ENCODE measurements at places on chromosomes 7 and 10. TPM values are rescaled to one million over a fixed set of nuclear protein-coding genes. Genes with fewer than 3 reads are reported as not detected.

DNA sequence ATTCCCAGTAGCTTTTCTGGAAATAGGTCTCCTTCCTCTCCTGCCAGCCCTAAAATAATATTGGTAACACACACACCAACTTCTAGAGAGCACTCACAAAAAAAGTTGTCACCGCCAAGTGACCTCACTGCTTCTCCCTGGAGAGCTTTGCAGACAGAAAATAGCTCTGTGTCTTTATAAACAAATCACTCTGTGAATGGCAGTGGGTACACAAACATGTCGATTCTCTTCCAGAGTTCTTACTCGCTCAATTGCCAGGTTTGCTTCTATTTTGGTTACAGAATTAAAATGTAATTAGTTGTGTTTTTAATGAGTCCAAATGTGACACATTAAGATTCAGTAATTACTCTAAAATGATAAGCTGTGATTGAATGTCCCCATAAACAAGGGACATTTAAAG lies 649.2 kb upstream of the C7orf33 start:
- H3K27me3 ChIP-seq: no peaks in the 10 kb centered on the region
- no peak overlapping the region for H3K4me3 ChIP-seq
- no peak overlapping the region for H3K27ac ChIP-seq
- no peak for DNase-seq
- H3K36me3 ChIP-seq: no peaks in the 10 kb centered on the region
- H3K4me1 ChIP-seq: no peaks in the 10 kb centered on the region

GRCh38 chr7:49579408-49579807 lies 194.0 kb upstream of the VWC2 start:
- no peaks in the 10 kb centered on the region for H3K36me3 ChIP-seq
- H3K4me3 ChIP-seq: no peak overlapping the region
- no peaks in the 10 kb centered on the region for H3K27me3 ChIP-seq
- no peak overlapping the region for H3K27ac ChIP-seq
- H3K4me1 ChIP-seq: no peaks in the 10 kb centered on the region
- DNase-seq: no peak

GRCh38 chr10:34121781-34122622 lies 693.1 kb downstream of the PARD3 start:
- peaks cover 26% of the 10 kb centered on the region for H3K36me3 ChIP-seq
- H3K4me1 ChIP-seq: no peaks in the 10 kb centered on the region
- no peaks in the 10 kb centered on the region for H3K27me3 ChIP-seq
- H3K27ac ChIP-seq: no peak overlapping the region

GRCh38 chr7:55641811-55642210 lies 69.5 kb upstream of the VOPP1 start:
- no peak overlapping the region for H3K27ac ChIP-seq
- no peaks in the 10 kb centered on the region for H3K36me3 ChIP-seq
- no peak overlapping the region for H3K4me3 ChIP-seq
- H3K27me3 ChIP-seq: no peaks in the 10 kb centered on the region
- no peak for DNase-seq
- no peaks in the 10 kb centered on the region for H3K4me1 ChIP-seq

Gene SAMD9
- 86.3 TPM for total RNA-seq

Measured in esophagus squamous epithelium (tissue), 5 donors.